Stimulated activated CD8-positive, alpha-beta memory T cell treated with anti-CD3 and anti-CD28 coated beads, Interleukin-2, amount 100 ng/mL, for 48 hours (primary cell): ENCODE measurements at places on chromosomes 7 and 10.

DNA sequence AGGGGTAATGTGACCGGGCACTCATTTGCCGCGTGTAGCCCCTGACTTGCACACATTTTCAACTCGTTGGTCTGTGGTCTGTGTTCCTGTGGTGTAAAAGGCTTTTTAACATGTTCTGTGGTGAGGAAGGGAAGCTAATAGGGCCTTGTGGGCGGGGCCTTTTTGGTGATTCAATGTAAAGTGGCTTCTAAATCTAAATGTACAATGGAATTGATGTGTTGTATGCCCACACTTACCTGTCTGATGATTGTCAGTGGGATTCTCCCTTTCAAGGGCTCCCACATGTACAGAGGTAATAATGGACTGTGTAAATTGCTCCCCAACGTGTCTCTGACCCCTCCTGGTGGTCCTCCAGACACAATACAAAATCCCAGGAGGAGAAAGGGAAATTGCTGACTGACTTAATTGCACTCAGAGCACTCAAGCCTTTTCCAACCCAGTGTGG, 43.1 kb upstream of the GATAD1 start:
- peak; percentile 17 for DNase-seq

DNA sequence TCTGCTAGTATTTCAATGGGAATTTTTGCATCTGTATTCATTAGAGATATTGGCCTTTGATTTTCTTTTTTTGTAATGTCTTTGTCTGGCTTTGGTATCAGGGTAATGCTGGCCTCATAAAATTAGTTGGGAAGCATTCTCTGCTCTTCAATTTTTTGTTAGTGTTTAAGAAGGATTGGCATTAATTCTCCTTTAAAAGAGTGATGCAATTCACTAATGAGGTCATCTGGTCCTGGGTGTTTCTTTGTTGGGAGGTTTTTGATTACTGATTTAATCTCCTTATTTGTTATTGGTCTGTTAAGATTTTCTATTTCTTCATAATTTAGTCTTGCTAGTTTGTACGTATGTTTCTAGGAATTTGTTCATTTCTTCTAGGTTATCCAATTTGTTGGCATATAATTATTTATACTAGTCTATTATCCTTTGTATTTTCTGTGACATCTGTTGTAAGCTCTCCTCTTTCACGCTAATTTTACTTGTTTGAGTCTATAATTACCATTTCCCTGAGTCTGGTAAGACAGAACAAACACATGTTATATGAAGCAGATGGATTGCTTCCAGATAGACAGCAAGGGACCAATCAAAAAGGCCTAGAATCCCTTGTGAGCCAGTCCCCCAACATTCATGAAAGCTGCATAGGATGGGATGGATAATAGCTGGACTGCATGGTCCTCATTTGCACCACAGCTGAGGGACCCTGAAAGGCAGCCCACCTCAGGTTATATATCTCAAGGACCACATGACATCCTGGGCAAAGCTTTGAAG, 54.4 kb downstream of the MTPAP start:
- no peak for DNase-seq

GRCh38 chr10:122457934-122458333, 3.4 kb upstream of the HTRA1 start:
- no peak for DNase-seq

GRCh38 chr7:2483494-2483893, 7.3 kb upstream of the GRIFIN start:
- no peak for DNase-seq

DNA sequence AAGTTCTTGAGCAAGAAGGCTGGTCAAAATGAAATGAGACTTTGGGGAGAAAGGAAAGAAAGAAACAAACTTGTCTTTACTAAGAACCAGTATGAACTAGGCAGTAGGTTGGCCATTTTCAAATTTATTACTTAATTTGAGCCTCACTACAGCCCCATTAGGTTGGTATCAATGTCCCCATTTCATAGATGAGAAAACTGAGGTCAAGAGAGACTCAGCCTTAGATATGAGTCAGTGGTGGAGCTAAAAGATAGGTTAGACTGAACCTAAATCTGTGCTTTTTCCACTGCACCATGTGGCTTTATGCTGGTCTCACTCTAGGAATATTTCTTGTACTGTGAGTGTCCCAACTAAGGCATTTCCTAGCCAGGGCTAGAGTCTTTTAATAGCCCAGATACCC, 8.8 kb downstream of the ZNF503 start:
- DNase-seq, result no peak

GRCh38 chr10:90407851-90408250, 450.0 kb downstream of the HTR7 start:
- no peak for DNase-seq

- no peak for DNase-seq
Measured at GRCh38 chr7:80225361-80225760, 90.7 kb downstream of the GNAI1 start.

- DNase-seq, result no peak
Measured at GRCh38 chr10:13761490-13762091, 174.8 kb downstream of the PRPF18 start.

GRCh38 chr10:33612551-33612950, 278.1 kb upstream of the NRP1 start:
- no peak for DNase-seq

DNA sequence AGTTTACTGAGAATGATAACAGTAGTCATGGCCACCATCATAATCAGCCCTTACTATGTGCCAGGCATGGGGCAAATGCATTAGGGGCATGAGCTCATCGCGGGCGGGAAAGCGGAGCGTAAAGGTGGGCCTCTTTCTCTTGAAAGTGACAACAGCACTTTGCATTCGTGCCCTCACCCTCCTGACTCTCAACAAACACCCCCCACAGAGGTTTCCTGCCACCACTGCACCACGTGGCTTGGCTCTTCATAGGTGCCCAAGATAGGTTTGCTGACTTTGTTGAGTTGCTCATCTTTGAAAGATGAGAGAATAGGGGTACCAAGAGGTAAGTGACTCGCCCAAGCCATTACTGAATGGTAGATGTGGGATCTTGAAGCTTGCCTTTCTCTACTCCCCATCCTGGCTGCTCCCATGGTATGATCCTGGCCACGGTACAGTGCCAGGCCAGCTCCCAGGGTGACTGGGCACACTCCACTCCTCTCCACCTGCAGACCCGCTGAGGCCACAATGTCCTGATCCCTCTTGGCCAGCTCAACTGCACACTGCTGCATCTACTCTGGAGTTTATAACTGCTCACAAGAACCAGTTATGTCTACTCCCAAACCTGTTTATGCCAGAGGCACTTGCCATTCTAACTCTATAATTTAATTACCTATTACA, 26.0 kb downstream of the SLIT1 start:
- no peak for DNase-seq

DNA sequence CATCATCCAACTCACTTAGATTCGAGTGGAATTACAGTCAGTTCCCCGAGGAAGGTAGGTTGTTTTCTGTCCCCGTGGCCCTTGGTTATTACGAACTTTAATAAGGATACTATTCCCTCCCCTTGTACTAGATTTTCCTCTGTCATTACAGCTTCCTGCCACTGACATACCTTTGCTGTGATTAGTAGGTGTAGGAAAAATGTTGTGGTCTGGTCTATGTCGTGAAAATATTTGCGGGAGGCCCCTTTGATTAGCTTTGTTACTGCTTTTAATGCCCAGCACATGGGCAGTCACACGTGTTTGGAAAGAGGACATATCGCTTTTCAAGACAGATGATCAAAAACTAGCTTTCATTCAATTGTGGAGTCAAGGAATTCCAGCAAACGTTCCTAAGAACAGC, 92.2 kb downstream of the GATA3 start:
- no peak for DNase-seq

DNA sequence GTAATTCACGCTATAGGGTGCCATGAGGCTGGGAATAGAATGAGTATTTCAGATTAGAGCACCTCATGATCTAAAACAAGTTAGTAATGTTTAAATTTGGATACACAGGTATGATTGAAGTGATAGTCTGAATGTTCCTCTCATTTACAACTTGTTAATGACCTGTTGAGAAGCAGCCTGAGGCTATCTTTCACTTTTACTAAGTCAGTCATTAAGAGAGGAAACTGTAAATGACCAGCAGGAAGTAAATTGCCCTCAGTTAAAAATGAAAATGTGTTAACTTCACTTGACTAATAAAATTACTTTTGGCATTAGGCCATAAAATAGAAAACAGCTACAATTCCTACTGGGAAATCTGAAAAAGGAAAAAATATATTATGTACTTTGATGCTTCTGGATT, 1042.0 kb downstream of the DNAJB9 start:
- no peak for DNase-seq

GRCh38 chr10:26334932-26335573, 103.1 kb upstream of the APBB1IP start:
- peak; percentile 36 for DNase-seq

DNA sequence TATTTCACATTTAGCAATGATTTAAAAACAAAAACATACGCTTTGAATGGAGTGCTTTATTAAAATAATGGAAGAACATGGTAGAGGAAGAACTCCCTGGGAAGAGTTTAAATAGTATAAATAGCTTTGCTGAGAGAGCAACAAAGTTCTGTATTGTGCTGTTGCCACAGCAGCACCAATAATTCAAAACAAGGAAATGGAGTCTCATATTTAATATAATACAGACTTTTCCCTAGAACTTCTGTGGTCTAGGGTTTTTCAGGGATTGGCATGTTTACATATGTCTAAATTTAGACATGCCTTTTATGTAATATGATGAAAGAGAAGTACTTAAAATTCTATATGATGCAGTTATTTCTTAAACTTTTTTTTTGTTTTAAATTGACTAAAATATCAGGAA, 217.2 kb upstream of the HDAC9 start:
- DNase-seq, result no peak

DNA sequence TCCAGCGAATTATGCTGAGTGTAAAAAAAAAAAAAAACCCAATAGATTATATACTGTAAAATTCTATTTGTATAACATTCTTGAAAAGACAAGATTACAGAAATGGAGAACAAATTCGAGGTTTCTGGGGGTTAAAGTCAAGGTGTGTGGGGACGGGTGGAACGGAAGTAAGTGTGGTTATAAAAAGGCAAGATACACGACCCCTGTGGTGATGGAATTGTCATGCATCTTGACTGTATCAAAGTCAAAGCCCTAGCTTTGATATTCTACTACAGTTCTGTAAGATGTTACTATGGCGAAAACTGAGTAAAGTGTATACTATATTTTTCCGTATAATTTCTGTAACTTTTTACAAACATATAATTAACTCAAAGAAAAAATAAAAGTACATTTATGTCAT, 718.2 kb upstream of the PCDH15 start:
- DNase-seq, result no peak
